LHCN-M2 (cell line): ENCODE measurements at places on chromosomes 5 and 9. TPM values are rescaled to one million over a fixed set of nuclear protein-coding genes. Genes with fewer than 3 reads are reported as not detected.
A peak's percentile ranks its signal among the peaks of the same experiment; 100 is the strongest.

CAST gene
- total RNA-seq = 150 and 191 TPM in 2 replicates

PCDHGA8 gene
- 0.26 and 0.75 TPM in 2 replicates for total RNA-seq

APBA1 gene
- 3.1 TPM in 2 replicates for total RNA-seq

SEC61B gene
- total RNA-seq = 98.8 and 109 TPM in 2 replicates

PCDHB8 gene
- total RNA-seq = 9.6 and 12.3 TPM in 2 replicates

MELK gene
- total RNA-seq = 71.9 and 74.2 TPM in 2 replicates

WNK2 gene
- total RNA-seq = not detected in 2 replicates

TBC1D9B gene
- 75.3 and 77.7 TPM in 2 replicates for total RNA-seq

PKD2L2 gene
- not detected in 2 replicates for total RNA-seq

KCNV2 gene
- not detected in 2 replicates for total RNA-seq

TMEM215 gene
- not detected in 2 replicates for total RNA-seq

PDE6A gene
- 0.58 and 1.1 TPM in 2 replicates for total RNA-seq

ORM2 gene
- total RNA-seq = not detected in 2 replicates

TAS2R1 gene
- total RNA-seq = not detected in 2 replicates

GZMA gene
- not detected in 2 replicates for total RNA-seq

LCN2 gene
- not detected in 2 replicates for total RNA-seq

ANKDD1B gene
- total RNA-seq = 0.06 and 0.17 TPM in 2 replicates

SPINK13 gene
- not detected in 2 replicates for total RNA-seq

TCF7 gene
- 0.19 and 0.40 TPM in 2 replicates for total RNA-seq

SNCB gene
- 0.83 and 2.0 TPM in 2 replicates for total RNA-seq

ITK gene
- total RNA-seq = 0.06 TPM in 1 of 2 replicates, not detected in the other

ASPN gene
- not detected in 2 replicates for total RNA-seq

PCA3 gene
- 0.29 TPM in 1 of 2 replicates, not detected in the other for total RNA-seq

DNA sequence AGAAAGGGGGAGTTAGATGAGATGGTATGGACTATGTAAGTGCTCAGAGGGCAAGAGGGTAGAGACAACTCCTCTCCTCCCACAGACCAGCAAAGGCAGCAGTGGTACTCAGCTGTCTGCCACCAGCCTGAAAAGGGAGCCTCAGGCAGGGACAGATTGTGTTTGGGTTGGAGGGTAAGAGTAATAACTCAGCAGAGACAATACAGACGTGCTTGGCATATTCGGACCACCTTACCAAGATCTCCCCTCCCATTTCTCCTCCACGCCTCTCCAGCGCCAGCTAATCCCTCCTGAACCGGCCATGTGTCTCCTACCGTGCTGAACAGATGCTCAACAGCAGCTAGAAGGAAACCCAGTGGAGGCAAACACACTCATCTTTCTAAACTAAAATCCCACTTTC is 180.8 kb downstream of the ASTN2 start:
- DNase-seq = no peak

DNA sequence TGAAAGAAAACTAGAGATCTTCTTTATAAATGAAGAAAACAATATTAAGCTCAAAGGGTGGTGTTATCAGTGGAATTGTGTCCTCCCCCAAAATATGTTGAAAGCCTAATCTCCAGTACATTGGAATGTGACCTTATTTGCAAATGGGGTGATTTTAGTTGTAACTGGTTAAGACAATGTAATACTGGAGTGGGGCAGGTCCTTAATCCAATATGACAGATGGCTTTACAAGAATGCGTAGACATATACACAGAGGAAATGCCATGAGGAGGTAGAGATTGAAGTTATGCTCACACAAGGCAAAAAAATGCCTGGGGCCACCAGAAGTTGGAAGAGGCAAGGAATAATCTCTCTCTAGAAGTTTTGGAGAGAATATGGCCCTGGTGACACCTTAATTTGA is 13.7 kb upstream of the TRIM32 start:
- no peak for DNase-seq

GRCh38 chr9:107881626-107882300 is 392.2 kb upstream of the KLF4 start:
- no peak for DNase-seq

- no peak for DNase-seq
Observed at GRCh38 chr5:163951069-163951468, 445.6 kb downstream of the MAT2B start.

GRCh38 chr5:9351546-9351945 is 194.3 kb downstream of the SEMA5A start:
- no peak for DNase-seq

DNA sequence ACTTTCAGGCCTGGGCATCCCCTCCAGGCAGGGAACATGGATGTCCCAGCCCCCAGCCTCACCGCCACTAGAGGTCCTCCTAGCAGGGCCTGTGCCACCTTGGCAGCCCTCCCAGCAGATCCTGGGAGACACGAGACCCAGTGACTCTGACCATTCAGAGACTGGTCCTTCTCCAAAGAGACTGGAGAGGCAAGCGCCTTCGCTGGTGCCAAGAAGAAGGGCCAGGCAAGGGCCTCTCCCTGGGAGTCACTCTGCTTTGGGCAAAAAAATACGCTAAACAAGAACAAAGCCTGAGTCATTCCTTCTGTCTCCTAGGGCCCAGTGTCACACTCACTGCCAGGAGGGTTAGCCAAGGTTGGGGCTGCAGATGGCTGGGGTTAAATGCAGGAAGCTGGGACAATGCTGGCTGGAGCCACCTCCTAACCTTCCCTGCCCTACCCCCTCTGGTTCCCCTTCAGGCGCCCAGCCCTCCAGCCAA is 35.3 kb upstream of the SMIM23 start:
- DNase-seq = no peak

DNA sequence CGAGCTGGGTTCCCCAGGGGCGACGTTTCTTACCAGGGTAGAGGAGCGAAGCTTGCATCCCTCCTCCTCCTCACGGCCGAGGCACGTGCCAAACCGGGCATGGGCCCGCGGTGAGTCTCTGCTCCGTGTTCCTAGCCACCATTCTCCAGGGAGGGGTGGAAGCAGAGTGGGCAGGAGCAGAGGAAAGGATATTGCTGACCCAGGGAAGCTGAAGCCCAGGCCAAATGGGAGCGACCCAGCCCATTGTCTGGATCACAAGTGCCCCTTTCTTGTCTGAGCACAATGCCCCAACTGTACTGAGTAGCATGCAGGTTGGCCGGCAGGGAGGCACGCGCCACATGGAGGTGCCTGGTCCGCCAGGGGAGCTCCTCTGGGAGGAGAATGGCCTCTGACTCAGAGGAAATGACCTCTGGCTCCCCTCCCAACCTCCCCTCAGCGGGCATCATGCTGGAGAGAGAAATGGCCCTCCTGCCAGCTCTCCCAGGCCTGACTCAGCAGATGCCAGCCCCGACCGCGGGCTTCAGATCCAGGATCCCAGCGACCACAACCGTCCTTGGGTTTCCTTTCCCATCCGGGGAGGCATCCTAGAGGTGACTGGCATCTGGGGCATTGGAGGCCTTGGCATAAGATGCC is 1.1 kb downstream of the PRR7 start:
- peak; percentile 99 for DNase-seq

DNA sequence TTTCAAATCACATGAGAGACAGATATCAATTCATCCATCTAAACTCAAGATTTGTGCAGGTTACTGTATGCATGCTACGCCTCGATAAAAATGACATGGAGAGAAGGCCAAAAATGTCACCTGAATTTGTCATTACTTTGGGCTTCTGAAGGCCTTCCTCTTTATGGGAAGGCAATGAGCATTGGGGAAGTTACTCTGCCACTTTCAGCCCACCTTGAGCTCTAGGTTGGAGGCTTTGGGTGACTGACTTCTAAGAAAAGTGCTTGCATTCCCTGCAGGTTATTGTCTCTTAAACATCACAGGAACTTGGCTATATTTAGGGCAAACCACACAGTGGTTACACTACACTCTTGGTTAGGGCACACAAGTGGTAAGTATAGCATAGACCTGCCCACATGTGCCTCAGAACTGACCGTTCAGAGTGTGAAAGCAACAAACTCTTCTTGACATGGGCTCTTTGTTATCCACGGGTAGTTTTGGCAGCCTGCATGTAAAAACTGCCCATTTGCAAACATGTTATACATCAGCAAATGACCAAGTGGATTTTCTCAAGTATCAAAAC is 169.5 kb downstream of the ZNF608 start:
- DNase-seq = no peak

DNA sequence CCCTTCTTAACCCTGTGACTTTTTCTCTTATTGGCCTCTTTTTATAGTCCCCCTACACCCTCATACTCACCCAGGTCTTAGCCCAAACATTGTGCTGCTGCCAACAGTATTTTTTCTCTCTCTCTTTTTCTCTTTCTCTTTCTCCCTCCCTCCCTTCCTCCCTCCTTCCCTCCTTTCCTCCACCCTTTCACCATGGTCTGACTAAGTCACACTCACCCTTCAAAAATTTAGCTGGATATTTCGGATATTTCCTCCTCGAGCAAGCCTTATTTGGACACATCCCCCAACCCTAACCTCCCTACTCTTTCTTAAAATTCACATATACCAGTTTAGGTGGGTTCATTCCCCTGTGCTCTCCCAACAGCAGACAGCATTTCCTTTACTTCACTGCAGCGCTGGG is 64.7 kb downstream of the FGF1 start:
- peak; percentile 82 for DNase-seq

GRCh38 chr5:157915638-157916037 is 56.7 kb upstream of the CLINT1 start:
- peak; percentile 13 for DNase-seq

DNA sequence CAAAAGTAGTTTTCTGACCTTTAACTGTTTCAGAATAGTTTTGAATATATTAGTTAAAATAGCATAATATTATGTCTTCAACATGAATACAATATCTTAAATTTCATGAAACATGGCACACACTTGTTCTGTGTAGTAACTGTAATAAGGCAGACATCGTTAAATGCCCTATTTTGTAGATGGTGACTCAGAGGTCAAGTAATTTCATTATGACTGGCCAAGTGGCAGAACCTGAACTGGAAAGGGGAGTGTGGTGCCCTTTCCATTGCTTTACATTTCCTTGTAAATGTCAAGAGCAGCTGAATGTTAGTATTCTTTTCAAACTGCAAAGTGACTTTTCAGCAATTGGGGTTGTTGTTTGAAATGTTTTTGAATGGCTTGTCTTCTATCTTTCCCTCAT is 201.2 kb upstream of the CDKN2B start:
- peak; percentile 62 for DNase-seq

DNA sequence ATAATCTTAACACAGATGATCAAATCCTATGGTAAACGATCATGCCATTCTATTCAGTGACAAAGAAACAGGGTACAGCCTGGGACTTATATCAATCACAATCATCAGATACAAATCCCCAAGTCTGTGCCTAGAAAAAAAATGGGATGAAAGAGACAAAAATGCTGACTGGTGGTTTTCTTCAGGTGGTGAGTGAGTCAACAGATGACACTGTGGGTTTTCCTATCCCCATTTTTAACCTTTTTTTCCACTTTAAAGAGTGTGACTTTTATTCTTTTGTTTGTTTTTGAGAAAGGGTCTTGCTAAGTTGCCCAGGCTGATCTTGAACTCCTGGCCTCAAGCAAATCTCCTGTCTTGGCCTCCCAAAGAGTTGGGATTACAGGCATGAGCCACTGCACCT is 3.2 kb downstream of the CIZ1 start:
- no peak for DNase-seq

GRCh38 chr9:76592974-76593347 is 134.0 kb downstream of the GCNT1 start:
- DNase-seq = no peak

DNA sequence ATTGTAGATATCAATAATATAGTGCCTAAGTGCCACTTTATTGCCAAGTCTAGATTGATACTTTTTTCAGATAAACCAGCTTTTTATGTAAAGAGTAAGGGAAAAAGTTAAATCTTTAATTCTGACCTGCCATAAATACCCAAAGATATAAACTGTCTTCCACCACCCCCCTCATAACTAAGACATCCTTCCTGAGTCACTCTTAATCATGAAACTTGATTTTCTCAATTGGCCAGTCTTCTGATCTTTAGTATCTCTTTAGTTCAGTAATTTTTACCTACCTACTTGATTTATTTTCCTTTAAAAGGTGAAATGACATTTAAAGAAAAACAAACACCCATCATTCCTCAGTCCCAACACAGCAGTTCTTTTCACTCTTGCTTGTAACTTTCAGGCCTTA is 21.8 kb downstream of the C5orf22 start:
- no peak for DNase-seq

DNA sequence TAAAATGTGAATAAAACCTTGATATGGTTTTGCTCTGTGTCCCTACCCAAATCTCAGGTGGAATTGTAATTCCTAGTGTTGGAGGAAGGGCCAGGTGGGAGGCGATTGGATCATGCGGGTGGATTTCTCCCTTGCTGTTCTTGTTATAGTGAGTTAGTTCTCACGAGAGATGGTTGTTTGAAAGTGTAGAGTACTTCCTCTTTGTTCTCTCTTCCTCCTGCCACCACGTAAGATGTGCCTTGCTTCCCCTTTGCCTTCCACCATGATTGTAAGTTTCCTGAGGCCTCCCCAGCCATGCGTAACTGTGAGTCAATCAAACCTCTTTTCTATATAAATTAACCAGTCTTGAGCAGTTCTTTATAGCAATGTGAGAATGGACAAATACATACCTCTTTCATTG is 34.9 kb downstream of the TARS1 start:
- DNase-seq = no peak

GRCh38 chr9:137544176-137544760 is 5.9 kb downstream of the PNPLA7 start:
- DNase-seq = peak; percentile 65

DNA sequence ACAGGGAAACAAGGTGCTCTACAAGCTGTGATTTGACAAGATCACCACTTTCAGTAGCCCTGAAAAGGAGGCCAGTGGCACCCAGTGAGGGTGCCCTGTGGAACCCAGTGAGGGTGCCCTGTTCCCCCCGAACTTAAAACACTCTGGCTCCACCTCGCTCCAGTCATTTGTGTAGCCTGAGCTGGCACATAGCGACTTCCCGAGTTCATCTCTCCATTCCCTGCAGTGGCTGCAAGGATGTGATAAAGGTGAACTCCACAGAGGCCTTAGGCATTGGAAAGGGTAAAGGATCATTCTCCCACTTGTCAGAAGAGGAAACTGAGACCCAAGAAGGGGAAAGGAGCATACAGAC is 21.9 kb upstream of the ANXA6 start:
- no peak for DNase-seq

GRCh38 chr5:99088309-99088708 is 159.5 kb upstream of the CHD1 start:
- DNase-seq = peak; percentile 26
